ENCODE measurements at places on chromosomes 6 and 20.

GRCh38 chr6:42025845-42026243 is 24.5 kb upstream of the TAF8 start:
- DNase-seq, result no peak
- no peak overlapping the region for H3K4me3 ChIP-seq
- H3K36me3 ChIP-seq, result no peaks in the 10 kb centered on the region
- H3K27ac ChIP-seq, result no peak overlapping the region

GRCh38 chr6:16238057-16238962 is at the start of gene GMPR:
Gene GMPR, plus strand, starts transcription at chr6:16238587. Its CDS starts 107 bp downstream, at chr6:16238694.
- peaks cover 28% of the 10 kb centered on the region for H3K4me1 ChIP-seq
- no peaks in the 10 kb centered on the region for H3K27me3 ChIP-seq
- H3K36me3 ChIP-seq, result no peaks in the 10 kb centered on the region
- DNase-seq, result peak; percentile 49

- no peak overlapping the region for H3K4me3 ChIP-seq
- H3K27ac ChIP-seq, result no peak overlapping the region
- peaks cover 10% of the 10 kb centered on the region for H3K36me3 ChIP-seq
- no peak for DNase-seq
- no peaks in the 10 kb centered on the region for H3K27me3 ChIP-seq
These were observed 141.2 kb downstream of the RALGAPA2 start for GRCh38 chr20:20571068-20571780.

GRCh38 chr6:96917098-96917497 is 7.4 kb upstream of the KLHL32 start:
- H3K4me3 ChIP-seq, result no peak overlapping the region
- DNase-seq, result no peak
- no peaks in the 10 kb centered on the region for H3K36me3 ChIP-seq
- H3K27me3 ChIP-seq, result no peaks in the 10 kb centered on the region
- no peaks in the 10 kb centered on the region for H3K4me1 ChIP-seq

GRCh38 chr6:2310042-2310441 is 64.6 kb upstream of the GMDS start:
- no peak for DNase-seq
- H3K27ac ChIP-seq, result no peak overlapping the region
- no peak overlapping the region for H3K4me3 ChIP-seq
- H3K36me3 ChIP-seq, result no peaks in the 10 kb centered on the region
- no peaks in the 10 kb centered on the region for H3K27me3 ChIP-seq

DNA sequence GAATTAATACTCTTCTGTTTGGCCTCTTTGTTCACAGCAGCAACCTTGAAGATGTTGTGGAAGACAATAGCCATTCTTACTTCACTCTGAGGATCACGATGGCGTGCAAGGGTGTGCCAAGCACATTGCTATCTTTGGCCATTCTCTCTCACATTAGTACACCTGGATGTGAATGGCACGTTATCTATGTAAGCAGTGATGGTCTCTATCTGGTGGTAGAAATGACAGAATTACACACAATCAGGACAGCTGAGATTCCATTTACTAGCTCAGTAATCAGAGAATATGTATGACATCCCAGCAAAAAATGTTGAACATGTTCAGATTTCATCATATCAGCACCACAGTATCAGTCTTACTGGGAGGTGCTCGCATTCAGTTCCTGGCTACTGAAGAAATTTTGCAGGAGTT is 116.2 kb downstream of the LCA5 start:
- no peak for DNase-seq
- no peaks in the 10 kb centered on the region for H3K27me3 ChIP-seq
- H3K27ac ChIP-seq, result no peak overlapping the region
- no peaks in the 10 kb centered on the region for H3K4me1 ChIP-seq
- H3K4me3 ChIP-seq, result no peak overlapping the region
- H3K36me3 ChIP-seq, result no peaks in the 10 kb centered on the region

- H3K36me3 ChIP-seq, result no peaks in the 10 kb centered on the region
- H3K4me3 ChIP-seq, result no peak overlapping the region
- H3K27ac ChIP-seq, result no peak overlapping the region
- no peaks in the 10 kb centered on the region for H3K27me3 ChIP-seq
These were observed 96.7 kb downstream of the GFRAL start for GRCh38 chr6:55423933-55424332.

- no peak overlapping the region for H3K27ac ChIP-seq
- H3K4me1 ChIP-seq, result no peaks in the 10 kb centered on the region
- H3K27me3 ChIP-seq, result no peaks in the 10 kb centered on the region
- DNase-seq, result no peak
- H3K4me3 ChIP-seq, result no peak overlapping the region
- H3K36me3 ChIP-seq, result no peaks in the 10 kb centered on the region
These were observed 165.2 kb downstream of the WDR27 start for GRCh38 chr6:169536446-169537170.

- H3K4me3 ChIP-seq, result no peak overlapping the region
- no peak overlapping the region for H3K27ac ChIP-seq
- H3K27me3 ChIP-seq, result no peaks in the 10 kb centered on the region
- no peaks in the 10 kb centered on the region for H3K4me1 ChIP-seq
- H3K36me3 ChIP-seq, result no peaks in the 10 kb centered on the region
- no peak for DNase-seq
These were observed 46.0 kb downstream of the GTF2H5 start for GRCh38 chr6:158213925-158214674.

DNA sequence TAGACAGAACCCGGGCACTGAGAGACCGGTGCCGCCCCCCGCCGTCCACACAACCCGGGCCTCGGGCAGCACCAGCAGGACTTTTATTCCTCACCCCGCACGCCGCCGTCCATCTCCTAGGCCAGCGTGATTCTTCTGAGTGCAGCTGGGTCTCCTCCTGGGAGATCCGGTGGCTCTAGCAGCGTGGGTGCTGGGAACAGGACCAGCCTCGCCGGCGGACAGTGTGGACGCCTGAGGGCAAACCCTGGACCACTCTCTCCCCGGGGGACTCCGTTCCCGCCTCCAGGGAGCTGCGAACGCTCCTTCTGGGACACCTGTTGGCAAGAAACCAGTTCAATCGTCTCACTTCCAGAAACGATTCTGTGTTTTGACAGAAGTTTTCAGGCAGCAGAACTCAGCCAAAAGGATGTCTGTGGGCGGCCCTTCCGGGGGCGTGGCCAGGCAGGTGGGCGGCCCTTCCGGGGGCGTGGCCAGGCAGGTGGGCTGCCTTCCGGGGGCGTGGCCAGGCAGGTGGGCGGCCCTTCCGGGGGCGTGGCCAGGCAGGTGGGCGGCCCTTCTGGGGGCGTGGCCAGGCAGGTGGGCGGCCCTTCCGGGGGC is 130.7 kb downstream of the DLL1 start:
- no peak for DNase-seq
- H3K4me1 ChIP-seq, result peaks cover 12% of the 10 kb centered on the region
- no peak overlapping the region for H3K27ac ChIP-seq
- H3K27me3 ChIP-seq, result no peaks in the 10 kb centered on the region
